ENCODE measurements at places on chromosomes 11 and 22.

GRCh38 chr11:64324692-64325469 lies 7.0 kb downstream of the PRDX5 start:
- DNase-seq: no peak

DNA sequence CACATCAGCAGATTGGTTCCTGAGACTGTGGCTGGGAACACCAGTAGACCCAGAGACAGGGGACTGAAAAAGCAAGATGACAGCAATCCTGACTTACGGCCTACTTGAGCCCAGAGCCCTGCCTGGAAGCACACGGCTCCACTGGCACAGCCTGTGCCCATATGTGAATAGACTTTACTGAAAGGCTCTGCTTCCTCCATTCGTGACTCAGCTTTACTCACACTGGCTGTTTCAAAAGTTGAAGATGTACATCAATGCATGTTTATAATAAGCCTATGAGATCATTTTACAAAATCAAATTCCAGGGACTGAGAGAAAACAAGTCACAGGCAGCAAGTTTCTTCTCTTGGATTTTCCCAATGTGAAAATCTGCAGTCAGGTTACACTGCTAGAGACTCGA lies 134.6 kb upstream of the TEAD1 start:
- no peak for DNase-seq

DNA sequence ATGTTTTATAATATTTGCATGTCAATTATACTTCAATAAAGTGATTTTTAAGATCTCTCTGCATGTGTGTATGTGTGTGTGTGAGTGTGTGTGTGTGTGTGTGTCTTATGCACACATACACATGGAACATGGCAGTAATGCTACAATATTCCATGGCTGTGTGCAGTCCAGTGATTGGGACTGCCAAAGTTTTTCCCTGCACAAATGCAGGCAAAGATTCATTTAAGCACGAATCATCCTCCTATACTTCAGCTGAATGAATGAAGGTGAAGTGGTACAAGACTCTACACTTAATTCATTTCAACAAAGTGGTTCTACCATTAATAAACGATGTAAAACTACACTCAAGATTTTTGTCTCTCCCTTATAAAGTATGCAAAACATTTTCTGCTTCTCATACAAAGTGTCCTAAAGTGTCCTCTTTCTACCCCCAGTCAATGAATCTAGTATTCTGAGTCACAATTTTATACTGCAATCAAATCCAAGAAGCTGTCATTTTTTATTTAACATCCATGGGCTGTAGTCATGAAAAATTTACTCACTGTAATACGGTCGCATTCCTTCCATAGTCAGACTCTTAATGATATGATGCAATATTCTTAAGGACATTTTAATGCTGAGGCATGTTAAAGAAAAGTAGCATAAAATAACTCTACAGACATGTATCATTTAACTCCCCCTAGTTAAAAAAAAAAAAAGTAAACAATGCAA lies 132.4 kb downstream of the TTC28 start:
- DNase-seq: no peak

DNA sequence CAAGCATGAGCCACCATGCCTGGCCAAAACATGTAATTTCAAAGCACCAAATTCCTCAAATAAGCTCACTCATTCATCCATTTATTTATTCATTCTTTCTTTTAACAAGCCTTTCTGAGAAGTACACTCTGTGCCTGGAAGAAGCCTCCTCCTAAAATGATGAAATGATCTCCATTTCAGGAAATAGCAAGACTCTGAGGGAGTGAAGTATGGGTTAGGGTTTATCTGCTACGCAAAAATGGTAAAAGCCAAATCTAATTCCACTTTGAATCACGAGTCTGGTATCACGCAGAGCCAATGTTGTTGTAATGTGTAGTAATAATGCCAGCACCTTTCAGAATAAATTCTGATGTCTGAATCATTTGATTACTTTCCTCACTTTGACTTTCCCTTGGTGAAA lies 1041.8 kb downstream of the LRRC4C start:
- DNase-seq: no peak

DNA sequence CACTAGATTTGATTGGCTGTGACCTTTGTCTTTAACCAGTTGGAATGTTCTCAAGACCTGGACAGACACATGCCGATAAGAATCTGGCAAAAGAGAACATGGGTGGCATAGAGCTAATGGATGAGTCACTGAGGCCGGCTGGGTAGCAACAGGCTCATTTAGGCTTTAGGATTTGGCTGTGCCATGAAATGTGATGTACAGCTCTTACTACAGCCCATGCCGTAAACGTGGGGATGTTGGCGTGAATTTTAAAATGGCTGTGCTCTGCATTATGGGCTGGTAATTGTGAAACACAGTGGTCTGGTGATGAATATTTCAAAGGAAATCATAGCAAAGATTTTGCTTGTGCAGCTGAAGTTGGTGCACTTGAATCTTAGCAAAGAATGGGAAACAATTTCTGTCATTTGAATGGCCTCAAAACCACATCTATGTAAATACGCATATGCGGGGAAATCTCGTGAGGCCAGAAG lies 332.4 kb downstream of the TBC1D22A start:
- DNase-seq: no peak

DNA sequence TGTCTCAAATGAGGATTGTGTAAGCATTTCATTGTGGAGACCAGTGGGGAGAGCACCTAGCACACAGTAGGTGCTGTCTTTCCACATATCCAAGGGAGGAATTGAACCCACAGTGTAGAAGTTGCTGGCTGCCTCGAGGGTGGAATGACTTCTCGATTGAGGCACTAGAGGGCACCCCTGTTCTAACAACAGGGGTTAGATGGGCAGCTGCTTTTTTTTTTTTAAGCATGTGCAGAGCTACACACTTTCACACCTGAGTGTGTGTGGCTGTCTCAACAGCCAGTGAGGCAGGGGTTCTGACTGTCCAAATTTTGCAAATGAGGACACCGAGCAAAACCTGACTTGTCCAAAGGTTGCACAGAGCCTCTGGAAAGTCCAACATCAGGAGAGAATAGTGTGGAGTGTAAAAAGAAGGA lies 118.2 kb upstream of the CRYBB3 start:
- DNase-seq: no peak

- DNase-seq: no peak
These were observed 696.4 kb downstream of the LRRC4C start for GRCh38 chr11:40763046-40763445.

GRCh38 chr22:46650078-46650810 lies 30.1 kb downstream of the GRAMD4 start:
- DNase-seq: no peak

GRCh38 chr11:74780248-74781005 lies 31.8 kb downstream of the RNF169 start:
- DNase-seq: no peak

DNA sequence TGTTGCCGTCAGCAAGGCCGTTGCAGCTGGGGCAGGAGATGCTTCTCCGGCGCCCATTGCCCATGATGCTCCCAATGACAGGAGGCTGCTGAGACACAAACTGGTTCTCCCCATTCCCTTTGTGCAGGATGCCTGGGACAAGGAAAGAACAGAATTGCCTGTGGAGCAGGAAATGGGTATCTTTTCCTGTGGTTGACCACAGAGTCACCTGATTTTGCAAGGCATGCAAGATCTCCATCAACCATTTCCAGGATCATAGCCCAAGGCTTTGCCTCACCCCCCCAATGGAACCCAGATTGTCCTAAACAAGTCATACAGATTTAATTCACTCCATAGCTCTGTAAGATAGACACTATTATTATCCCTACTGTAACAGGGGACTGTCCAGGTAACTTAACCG lies 148.1 kb upstream of the NARS2 start:
- no peak for DNase-seq

GRCh38 chr22:31229402-31230079 lies 17.4 kb downstream of the LIMK2 start:
- no peak for DNase-seq

- DNase-seq: no peak
These were observed 2.6 kb upstream of the RRM1 start for GRCh38 chr11:4092026-4092425.

- DNase-seq: no peak
These were observed 88.1 kb downstream of the SBF2 start for GRCh38 chr11:10205928-10206327.

DNA sequence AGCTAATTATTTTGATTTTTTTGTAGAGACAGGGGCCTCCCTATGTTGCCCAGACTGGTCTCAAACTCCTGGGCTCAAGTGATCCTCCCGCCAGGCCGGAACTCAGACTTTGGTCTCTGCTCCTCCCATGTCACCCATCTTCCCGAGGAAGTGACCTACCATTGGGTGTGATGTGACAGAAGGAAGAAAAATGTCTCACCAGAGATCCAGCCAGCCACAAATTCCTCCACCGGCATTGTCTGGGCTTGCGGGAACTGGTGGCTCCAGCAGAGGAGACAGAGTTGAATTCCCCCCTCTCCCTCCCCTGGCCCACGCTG lies 772 bp downstream of the SLC25A45 start:
- DNase-seq: no peak

DNA sequence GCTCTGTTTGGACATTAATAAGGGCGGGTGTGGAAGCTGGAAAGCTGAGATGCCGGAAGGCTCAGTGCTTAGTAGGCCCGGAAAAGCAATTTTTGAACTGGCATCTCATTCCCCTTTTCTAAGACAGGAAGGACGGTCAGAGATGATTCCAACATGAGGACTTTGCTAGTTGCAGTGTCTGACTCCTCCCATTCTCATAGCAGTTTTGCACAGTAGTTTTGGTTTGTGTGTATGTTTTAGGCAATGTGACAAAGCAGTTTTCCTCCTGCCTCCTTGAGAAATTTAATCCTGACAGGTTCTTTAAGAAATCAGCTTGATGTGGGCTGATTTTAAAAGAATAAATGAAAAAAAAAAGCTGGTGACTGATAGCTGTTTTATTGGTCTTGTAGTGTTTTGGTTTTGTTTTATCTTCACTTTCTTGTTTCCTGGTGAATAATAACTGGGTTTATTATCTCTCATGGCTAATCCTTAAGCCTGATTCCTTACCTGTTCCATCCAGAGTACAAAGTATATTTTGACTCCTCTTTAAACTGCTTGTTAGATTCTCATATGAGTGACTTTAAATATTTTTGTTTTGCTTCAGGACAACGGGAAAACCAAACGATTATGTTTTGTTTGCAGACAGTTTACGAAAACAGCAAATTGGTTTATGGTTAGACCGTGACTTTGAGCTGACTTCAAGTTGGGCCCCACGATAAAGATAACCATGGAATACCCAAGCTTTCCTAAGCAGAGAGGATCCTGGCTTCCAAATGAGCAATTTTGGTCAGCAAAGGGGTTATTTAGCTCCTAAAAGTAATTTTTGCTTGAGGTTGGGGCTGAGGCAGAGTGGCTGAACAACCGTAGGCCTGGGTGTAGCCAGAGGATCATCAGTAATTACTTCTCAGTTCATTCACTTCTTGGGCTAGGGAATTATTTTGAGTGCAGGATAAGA lies 3.4 kb downstream of the PTPRJ start:
- no peak for DNase-seq

- DNase-seq: no peak
These were observed 23.9 kb upstream of the CCDC86 start for GRCh38 chr11:60818057-60818456.

GRCh38 chr22:26708256-26709009 lies 51.0 kb downstream of the MIAT start:
- DNase-seq: no peak

GRCh38 chr11:20201231-20201630 lies 41.0 kb upstream of the DBX1 start:
- no peak for DNase-seq

DNA sequence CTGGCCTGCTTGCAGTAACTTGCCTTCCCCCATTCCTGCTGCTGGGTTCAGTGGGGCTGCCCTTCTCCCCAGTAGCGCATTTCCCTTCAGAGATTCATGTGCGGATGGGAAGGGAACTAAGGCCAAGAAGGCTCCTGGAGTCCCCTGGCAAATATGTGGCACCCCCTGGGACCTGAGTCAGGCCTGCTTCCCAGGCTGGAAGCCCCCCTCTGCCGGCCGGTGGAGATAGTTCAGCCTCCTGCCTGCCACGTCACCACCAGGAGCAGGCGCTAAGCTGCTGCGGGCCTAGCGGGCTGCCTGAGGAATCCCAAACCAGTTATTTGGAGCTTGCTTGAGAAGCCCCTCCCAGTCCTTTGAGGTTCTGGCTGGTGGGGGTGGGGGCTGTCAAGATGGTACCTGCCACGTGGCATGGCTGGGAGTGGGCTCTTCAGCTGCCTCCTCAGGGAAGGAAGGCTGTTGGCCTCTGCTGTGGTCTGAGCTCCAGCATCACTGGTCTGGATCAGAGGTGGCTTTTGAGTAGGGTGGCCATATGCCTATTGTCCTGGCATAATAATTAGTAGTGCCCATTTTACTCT lies 2.0 kb downstream of the SERPINH1 start:
- no peak for DNase-seq

- DNase-seq: no peak
These were observed 33.8 kb upstream of the CD82 start for GRCh38 chr11:44531636-44532035.

- no peak for DNase-seq
These were observed 66.9 kb downstream of the SCUBE1 start for GRCh38 chr22:43276321-43276720.

DNA sequence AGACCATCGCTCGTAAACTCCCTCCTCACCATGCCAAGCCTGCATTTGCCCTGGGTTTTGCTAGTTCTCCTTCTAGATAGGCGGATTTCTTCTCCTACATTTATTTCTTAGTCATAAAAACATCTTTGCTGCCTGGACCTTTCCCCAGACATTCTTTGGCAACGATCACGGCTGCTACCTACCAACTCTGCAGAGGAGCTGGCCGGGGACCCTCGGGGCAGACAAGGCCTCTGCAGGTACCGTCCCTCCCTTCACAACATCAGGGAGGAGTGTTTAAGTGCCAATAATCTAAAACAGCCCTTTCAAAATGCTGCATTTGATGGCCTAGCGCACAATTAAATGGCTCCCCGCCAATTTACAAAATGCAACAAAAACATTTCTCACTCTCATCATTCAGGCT lies 34.4 kb downstream of the BRD1 start:
- DNase-seq: no peak

DNA sequence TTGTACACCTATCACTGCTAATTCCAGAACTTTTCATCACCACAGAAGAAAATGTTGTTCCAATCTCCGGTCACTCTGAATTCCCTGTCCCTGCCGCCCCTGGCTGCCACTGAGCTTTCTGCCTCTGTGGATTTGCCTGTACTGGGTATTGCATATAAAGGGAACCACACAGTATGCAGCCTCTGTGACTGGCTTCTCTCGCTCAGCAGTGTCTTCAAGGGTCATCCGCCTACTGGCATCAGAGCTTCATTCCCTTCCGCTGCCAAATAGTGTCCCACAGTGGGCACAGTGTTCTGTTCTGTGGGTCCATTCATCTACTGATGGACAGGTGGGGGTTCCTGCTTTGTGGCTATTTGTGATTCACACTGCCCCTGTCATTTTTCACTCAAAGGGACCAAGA lies 5.3 kb downstream of the DHCR7 start:
- DNase-seq: no peak

DNA sequence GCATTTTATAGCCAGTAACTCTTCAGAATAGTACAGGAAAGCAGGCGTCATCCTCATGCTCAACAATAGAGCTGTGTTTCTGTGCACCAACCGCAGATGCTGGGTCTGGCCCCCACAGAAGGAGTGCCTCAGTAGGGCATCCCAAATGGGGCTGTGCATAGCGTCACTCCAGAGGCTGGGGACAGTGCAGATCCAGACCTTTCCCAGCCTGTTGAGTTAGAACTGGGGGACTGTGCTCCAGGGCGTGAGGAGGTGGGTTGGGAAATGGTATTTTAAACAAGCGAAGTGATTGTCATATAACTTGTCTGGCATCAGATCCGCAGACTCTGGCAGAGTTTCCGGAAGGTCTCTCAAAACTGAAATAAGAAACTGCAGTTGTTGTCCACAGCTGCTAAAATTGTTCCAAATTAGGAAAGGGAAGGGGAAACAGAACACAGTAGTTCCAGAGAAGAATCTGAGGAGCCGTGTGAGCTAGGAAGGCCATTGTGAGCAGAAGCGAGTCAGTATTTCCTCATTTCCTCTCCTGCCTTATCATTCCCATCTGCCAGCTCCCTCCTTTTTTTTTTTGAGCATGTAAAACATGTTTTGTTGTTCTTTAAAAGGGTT lies 52.2 kb downstream of the JAM3 start:
- no peak for DNase-seq
